ENCODE measurements at places on chromosomes 2 and 18. TPM values are rescaled to one million over a fixed set of nuclear protein-coding genes. Genes with fewer than 3 reads are reported as not detected.

ASB1 gene
- 33.9 TPM for total RNA-seq

SS18 gene
- 70.8 TPM for total RNA-seq

COX5B gene
- total RNA-seq, result 227 TPM

MALL gene
- total RNA-seq, result 1.2 TPM

GPR39 gene
- total RNA-seq, result not detected

CCDC148 gene
- not detected for total RNA-seq

LBX2 gene
- total RNA-seq, result 0.36 TPM

OR6B2 gene
- not detected for total RNA-seq

CFAP221 gene
- total RNA-seq, result not detected

CIB4 gene
- not detected for total RNA-seq

CROCC2 gene
- total RNA-seq, result not detected

Data from activated CD4-positive, alpha-beta T cell treated with anti-CD3 and anti-CD28 coated beads, Interleukin-2, amount 10 ng/mL, durations not matched to agents 24 days and 14 days (primary cell).